ENCODE measurements at places on chromosomes 5 and 9.

DNA sequence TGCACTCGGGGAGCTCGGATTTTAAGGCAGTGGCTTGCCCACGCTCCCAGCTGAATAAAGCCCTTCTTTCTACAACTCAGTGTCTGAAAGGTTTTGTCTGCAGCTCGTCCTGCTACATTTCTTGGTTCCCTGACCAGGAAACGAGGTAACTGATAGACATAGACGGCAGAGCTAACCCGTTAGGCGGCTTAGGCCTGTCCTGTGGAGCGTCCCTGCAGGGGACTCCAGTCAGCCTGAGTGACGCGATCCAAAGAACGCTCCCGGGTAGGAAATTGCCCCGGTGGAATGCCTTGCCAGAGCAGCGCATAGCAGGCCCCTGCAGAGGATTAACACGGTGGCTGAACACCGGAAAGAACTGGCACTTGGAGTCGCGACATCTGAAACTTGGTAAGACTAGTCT lies 1.8 kb upstream of the SELENOP start:
- DNase-seq: no peak

DNA sequence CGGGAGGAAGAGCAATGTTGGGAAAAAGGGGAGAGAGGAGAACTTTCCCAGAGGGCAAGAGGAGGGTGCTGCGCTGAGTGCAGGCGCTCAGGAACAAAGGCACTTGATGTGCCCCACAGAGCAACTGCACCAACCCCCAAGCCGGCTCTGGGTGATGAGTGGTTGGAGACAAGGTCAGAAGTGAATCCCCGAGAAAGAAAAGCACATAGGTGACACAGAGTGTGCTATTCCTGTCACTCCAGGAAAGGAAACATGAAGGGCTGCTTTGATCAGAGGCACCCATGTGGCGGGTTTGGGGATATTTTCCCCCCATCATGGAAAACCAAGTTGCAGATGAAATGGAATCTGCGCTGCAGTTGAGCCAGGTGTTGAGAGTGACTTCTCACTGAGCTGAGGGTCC lies 20.7 kb upstream of the SLC25A48 start:
- no peak for DNase-seq

- no peak for DNase-seq
These were observed 378.0 kb downstream of the YTHDC2 start for GRCh38 chr5:113891491-113891890.

DNA sequence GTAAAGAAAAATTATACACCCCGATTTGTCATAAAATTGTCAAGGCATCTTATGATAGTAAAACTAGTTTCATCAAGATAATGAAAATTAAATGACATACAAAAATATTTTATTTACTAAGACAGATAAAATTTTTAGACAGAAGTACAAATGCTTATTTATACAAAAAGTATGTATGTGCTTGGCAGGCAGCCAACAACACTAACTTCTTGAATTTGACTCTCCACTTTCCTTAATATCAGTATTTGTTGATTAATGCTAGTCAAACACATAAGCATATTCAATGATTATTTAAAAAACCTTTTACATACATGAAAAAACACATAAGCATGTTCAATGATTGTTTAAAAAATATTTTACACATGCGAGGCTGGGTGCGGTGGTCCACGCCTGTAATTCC lies 1079.9 kb upstream of the CDH6 start:
- no peak for DNase-seq

DNA sequence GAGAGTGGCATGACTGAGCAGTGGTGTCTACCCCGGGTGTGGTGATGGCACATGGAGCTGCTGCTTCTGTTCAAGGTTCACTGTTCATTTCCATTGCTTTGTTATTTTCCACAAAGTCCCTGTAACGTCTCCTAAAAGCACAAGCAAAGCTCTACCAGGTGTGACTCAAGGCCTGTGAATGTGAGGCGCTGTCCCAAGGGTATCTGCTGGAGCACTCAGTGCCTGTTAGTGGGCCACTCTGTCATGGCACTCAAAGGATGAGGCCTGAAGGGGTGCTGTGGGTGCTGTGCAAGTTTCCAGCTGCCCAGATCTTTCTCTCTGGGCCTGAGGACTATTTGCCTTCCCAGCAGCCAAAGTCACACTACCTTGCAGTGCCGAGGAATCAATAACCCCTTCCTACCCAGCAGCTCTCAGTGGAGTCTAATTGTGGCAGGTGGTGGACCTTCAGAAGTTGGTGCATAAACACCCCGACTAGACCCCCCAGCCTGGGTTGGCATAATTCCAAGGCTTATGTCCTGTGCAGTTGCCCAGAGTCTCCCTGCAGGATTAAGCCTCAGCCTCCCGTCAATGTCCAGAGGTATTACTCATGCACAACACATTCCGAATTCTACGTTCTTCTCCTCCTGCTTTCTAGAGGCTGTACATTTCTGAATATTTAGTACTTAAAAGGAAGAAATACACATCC lies 17.4 kb upstream of the PTCH1 start:
- DNase-seq: no peak

- DNase-seq: no peak
These were observed 104.8 kb downstream of the PBX3 start for GRCh38 chr9:125851979-125852378.

DNA sequence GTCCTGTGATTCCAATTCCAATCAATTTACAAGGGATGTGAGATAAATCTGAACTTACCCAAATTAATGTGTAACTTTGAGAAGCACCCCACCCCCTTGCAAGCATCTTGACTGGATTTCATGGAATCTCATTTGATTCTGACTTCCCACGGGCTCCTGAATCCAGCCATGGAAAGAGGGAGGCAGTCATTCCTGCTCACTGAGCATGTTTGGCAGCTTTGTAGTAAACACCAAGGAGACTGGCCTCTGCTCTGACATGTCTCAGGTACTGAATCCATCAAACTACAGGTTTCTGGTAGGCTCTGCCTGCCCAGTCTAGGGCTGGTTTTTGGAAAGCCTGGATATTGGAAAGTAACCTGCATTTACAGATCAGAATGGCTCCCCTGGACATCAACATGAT lies 357.6 kb downstream of the ARHGEF28 start:
- no peak for DNase-seq

DNA sequence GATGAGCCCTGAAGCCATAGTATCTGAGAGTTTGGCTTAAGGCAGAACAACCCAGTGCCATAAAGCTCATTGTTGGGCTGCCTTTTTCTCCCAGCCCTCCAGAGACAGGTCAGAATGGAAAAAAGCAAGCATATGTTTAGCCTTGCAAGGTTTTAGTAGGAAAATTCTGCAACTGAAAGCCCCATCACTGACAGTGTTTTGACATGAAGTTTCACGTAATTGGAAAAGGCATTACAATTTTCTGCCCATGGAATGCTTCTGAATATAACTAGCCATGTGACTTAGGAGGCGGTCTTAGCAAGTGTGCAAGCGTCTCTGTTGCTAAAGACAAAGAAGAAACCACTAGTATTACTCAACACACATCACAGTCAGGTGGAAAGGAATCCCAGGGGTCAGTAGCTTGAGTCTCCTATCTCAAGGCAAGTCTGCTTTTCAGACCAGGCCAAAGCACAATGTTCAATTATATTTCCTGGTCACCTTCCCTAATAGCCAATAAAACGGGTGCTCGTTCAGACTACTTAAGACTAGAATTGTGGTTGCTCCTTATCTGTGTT lies 117.6 kb downstream of the CARTPT start:
- DNase-seq: no peak

DNA sequence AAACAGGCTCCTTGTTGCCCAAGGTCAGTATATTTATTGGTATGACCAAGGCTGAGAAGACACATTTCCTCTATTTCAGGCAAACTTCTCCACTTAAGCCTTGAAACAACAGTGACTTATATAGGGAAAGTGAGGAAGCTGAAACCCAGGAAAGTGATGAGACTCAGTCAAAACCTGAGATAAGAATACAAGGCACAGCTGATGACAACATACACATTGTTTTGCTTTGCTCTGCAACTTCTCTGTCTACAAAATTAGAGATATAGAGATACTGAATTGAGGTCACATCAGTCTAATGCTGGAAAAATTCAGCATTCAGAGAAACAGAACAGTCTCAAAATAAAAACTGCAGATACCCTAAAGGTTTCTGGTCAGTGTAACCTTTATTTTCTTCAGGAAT lies 586.1 kb downstream of the DNAH5 start:
- no peak for DNase-seq

- no peak for DNase-seq
These were observed 576.7 kb upstream of the ACO1 start for GRCh38 chr9:31807574-31808256.

- no peak for DNase-seq
These were observed 2.1 kb upstream of the PGGT1B start for GRCh38 chr5:115264786-115265185.

DNA sequence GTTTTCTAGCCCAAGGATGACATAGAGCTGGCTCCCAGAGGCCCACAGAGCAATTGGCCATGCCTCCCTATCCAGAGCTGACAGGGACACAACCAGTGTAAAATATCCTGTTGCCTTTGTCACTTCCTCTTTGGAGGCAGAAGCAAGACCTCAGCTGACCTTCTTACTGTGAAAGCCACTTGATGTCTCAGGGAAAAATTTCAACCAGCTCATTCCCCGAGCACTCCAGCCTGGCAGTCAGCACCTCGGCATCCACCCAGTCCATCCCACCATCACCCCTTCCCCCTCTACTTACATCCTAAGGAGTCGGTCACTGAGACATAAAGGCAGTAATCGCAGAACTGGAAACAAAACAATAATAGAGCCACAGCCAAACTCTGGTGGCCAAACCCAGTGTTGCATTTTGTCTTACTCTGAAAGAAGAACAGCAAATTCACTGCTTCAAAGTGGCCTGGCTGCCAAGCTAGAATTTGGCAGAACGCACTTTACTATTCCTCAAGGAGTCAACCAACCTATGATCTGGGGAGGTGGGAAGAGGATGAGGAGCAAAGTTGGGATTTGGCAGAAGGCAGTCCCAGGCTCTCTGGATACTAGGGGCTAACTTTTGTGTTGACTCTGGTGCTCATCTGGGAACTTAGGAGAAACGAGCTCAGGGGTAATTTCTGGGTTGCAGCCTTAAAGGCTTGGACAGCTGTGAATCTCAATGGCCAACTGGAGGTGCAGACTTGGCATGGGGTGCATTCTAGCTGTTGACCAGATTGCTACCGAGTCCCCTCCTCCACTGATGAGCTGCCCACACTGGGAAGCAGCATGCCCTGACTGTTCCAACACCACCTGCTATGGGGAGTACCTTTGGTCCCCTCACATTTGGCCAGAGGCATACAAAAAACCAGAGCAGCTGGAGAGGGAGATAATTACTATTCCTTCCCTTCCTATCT lies 13.6 kb downstream of the NIPAL4 start:
- DNase-seq: peak; percentile 83

DNA sequence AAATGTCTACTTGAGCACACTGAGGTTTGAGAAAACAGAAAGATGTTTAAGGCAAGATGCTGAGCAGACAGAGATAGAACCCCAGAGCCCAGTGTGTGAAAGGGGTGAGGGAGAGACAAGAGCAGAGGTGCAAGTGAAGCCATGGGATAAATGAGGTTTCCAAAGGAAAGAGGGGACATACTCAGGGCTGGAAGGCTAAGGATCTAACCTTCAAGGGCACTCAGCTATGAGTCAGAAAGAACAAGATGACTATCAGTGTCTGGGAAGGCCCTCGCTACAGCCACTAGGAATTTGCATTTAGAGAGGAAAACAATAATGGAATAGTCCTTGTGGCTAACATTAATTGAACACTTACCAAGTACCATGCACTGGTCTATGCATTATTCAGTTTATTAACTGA lies 113.7 kb downstream of the HTR4 start:
- DNase-seq: peak; percentile 6

GRCh38 chr5:127471211-127471610 lies 46.2 kb upstream of the PRRC1 start:
- DNase-seq: no peak

DNA sequence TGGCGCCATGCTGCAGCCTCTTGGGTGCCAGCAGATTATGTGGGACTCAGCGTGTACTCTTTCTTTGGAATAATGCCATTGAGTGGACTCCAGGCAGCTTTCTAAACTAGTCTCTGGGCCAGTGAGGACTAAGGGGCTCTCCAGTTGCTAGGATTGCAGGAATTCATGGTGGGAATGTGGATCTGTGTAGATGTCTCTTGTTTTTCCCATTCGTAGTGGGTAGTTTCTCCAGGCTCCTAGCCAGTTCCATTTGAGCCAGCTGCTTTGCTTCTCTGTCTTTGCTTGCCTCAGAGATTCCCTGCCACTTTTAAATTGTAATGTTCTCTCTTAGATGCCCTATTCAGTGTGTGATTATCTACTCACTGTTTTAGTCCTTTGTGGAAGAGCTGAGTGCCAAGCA lies 42.6 kb downstream of the SLF1 start:
- DNase-seq: no peak

DNA sequence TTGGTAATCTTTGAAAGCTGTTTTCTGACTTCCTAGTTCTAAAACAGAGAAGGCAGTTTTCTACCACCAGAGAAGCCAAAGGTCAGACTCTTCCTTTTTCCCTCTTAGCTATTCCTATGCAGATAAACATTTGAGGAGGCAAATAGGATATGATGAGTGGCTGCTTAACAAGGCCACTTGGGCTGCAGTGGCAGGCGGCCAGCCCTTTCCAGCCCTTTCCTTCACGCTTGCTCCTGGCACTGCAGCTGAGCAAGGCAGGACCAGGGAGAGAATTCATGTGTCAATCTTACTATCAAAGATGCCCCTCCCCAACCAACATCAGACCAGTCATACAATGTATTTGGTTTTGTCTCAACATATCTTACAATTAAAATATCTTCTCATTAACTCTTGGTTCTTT lies 36.8 kb upstream of the RNF38 start:
- no peak for DNase-seq

- DNase-seq: no peak
These were observed 912.9 kb upstream of the SEMA6A start for GRCh38 chr5:117487556-117487955.

DNA sequence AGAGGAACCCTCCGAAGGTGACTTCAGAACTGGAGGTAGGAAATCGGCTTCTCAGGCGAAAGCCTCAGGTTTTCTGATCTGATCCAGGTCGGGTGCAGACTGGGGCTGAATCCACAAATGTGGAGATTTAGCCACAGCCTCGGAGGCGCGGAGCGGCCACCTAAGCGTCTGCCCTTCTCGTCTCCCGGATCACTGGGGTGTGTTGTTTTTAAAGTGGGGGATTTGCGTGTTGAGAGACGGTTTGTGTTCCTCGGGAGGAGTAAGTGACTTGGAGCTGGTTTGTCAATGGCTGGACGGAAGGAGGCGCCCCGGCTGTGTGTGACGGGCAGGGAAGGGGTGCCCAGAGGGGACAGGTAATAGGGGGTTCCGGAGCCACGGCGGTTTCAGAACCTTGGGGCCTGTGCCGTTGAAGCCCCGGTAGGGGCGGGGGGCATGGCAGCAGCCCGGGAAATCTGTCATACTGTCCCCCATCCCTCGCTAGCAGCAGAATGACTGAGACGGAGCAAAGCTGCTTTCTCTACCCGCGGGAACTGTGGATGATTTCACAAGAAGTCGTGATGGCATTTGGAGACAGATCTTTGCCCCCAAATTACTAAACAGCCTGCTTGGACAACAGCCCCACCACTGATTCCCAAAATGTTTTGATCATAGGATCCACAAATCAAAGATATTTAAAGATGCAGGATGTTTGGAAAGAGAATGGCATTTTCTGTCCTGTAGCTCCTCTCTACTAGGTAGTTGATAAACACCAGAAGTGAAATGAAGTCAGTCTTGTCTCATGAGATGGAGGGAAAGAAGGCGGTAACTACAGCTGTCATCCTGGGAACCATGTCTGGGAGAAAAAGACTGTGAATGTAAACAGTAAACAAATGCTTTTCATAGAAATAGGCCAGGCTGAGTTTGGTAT lies 216.5 kb downstream of the PDZD2 start:
- DNase-seq: peak; percentile 34
